ENCODE measurements at places on chromosomes 2 and 18. TPM values are rescaled to one million over a fixed set of nuclear protein-coding genes. Genes with fewer than 3 reads are reported as not detected.

Gene BUB1
- polyA plus RNA-seq = 0.11 TPM

Gene COL5A2
- 4.4 TPM for polyA plus RNA-seq

Gene CYP26B1
- polyA plus RNA-seq = 0.76 TPM

Gene TEKT4
- polyA plus RNA-seq = not detected

DNA sequence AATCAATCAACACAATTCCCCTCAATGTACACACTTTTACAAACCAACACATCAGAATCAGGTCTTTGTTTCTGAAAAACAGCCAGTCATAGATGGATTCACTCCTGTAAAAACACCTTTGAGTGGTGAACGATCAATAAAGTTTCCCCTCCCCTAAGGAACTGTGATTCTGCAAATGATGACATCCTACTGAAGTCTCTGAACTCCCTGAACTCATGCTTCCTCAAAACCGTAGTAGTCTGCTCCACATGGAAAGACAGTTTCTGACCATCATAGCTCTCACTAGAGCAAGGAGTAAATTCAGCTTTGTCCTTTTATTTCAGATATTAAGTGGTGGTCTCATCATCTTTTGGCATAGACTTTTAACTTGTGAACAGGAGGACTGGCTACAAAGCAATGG, 43.5 kb upstream of the ACTR3 start:
- DNase-seq = no peak

GRCh38 chr2:136117391-136117841, 533 bp downstream of the CXCR4 start:
- DNase-seq = peak; percentile 78

DNA sequence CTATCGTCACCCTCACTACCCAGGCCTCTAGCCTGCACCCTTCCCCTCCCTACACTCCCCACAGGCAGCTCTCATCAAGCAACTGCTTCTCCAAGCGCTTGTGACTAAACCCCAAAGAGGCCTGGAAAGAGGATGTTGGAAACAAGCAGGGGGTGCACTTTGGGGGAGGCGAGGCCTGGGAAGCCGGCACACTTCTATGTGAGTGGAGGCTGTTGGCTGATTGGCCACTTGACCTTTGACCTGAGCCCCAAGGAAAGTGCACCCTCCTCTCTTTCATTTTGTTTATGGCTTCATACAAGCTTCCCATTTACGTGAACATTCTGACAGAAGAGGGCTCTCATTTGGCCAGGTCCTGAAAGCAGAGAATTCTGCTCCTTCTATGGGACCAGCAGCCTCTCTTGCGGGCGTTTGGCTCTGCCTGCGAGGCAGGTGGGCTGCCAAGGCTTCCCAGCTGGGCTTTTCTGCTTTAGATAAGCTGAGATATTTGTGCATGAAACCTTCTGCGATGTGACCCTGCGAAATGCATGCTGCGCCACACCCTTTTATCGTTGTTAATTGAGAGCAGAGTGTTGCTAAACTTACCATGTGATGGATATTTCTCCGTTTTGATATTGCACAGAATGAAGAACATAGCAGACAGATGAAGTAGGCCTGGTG, 134.8 kb upstream of the NCK2 start:
- no peak for DNase-seq

- no peak for DNase-seq
Observed at GRCh38 chr2:203471323-203471722, 63.8 kb downstream of the RAPH1 start.

DNA sequence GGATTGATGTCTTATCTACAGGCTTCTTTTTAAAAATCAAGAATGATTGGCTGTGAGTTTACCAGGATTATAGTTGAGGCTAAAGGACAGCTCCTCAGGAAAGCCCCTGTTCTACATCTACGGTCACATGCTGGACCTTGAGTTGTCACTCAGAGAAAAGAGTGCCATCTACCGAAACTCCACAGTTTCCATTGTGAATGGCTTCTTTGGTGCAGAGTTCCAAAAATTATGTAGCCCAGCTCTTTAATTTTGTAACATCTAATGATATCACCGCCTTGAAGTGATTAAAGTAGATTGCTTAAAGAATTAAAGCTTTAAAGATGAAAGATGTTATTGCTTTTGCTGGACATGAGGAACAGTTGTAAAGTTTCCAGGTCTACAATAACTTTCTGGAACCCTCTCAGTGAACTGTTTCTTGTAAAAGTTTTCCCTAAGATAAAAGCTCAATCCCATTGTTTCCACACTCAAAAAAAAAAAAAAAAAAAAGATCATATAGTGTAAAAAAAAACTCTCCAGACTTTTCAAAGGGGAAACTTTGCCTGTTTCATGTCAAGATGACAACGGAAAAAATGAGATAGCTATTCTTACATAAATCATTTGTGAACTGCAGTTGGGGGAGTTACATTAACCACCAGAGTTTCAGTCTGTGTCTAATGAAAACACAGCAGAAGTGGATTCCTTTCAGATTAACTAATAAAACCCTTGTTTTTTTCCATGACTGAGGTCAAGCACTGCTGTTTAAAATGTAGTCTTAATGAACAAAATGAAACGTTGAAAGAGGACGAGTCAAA, 4.3 kb downstream of the COL3A1 start:
- DNase-seq = no peak

GRCh38 chr2:86518481-86518880, 44.8 kb downstream of the CHMP3 start:
- no peak for DNase-seq

DNA sequence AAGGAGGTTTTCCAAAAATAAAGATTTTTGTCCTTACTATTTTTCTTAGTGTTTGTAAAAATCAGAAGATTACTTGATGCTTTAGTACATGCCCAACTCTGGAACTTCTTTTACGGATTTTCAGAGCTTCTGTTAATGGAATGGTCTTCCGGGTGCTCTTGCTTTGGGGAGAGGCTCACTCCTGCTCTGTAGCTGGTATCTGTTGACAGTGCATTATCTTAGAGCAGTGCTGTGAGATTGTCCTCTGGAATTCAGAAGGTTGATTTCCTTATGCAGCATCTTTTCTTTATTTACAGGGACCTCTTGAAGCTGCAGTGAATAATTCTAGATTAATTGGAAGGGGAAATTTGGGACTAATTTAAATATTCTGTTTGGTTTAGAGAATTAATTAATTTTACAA, 4.6 kb downstream of the MAPRE2 start:
- no peak for DNase-seq

GRCh38 chr2:1350111-1350510, 63.2 kb upstream of the TPO start:
- no peak for DNase-seq

GRCh38 chr2:67899187-67899586, 163.6 kb downstream of the C1D start:
- DNase-seq = no peak

DNA sequence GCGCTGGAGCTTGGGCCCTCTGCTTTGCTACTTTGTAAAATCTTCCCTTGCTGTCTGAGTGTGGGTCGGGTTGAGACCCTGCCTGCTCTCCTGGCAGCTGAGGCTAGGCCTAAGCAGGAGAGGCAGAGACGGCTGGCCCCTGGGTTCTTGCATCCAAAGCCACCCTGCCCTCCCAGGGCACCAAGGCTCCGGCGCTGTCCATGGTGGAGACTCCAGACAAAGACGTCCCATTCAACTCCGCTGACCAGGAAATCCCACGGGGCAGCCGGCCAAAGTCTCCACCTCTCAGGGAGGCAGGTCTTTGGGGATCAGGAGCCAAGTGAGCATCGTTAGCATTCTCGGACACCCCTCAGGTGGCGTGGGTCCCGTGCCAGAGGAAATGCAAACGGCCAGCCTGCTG, 2.6 kb upstream of the PRLH start:
- DNase-seq = no peak

- no peak for DNase-seq
Observed at GRCh38 chr2:124193706-124194105, 168.6 kb downstream of the CNTNAP5 start.

GRCh38 chr2:233992513-233993217, 57.8 kb upstream of the SPP2 start:
- DNase-seq = no peak

- no peak for DNase-seq
Observed at GRCh38 chr18:40613721-40614120, 1341.3 kb upstream of the PIK3C3 start.

GRCh38 chr2:128389388-128390086, 70.9 kb upstream of the HS6ST1 start:
- DNase-seq = peak; percentile 14

GRCh38 chr2:237733677-237734300, 64.8 kb upstream of the RBM44 start:
- DNase-seq = no peak

GRCh38 chr2:197211881-197212342, 98.7 kb downstream of the ANKRD44 start:
- DNase-seq = no peak
